HL-60 (cell line): ENCODE measurements at places on chromosomes 12 and 14.

- DNase-seq = no peak
Measured at GRCh38 chr12:82872088-82872487, 185.4 kb downstream of the TMTC2 start.

- no peak for DNase-seq
Measured at GRCh38 chr14:87797001-87797400, 196.0 kb downstream of the GALC start.

- DNase-seq = no peak
Measured at GRCh38 chr14:72864712-72865365, 29.1 kb downstream of the DPF3 start.

GRCh38 chr12:1544996-1545700, 49.2 kb downstream of the FBXL14 start:
- DNase-seq = no peak

GRCh38 chr12:31007636-31008175, 66.0 kb upstream of the DDX11 start:
- DNase-seq = no peak

- DNase-seq = no peak
Measured at GRCh38 chr14:92564344-92565039, 50.9 kb downstream of the RIN3 start.

- no peak for DNase-seq
Measured at GRCh38 chr14:89258728-89259273, 158.2 kb downstream of the FOXN3 start.

DNA sequence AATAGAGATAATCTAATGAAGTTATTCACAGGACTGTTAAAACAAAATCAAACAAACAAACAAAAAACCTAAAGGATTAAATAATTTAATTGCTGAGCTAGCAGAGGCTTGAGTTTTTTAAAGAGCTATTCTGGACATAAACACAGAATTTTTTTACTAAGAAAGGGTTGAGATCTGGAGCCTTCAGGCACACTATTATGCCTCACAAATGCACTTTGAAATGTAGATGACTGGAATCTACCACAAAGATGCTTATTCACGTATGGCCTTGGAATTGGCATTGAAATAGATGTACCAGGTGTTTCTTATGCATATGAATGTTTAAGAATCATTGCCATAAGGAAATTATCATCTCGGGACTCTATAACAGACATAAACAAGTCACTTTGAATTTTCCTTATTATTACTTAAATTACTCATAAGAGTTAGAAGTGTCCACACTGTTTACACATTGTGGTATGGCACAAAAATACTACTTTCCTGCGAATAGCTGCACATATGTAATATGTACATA, 21.6 kb downstream of the PUS7L start:
- no peak for DNase-seq

- DNase-seq = no peak
Measured at GRCh38 chr14:100713705-100714104, 13.0 kb upstream of the DLK1 start.

- DNase-seq = no peak
Measured at GRCh38 chr14:74566174-74567141, 45.6 kb downstream of the LTBP2 start.

GRCh38 chr12:28374556-28374955, 184.3 kb downstream of the CCDC91 start:
- DNase-seq = no peak

GRCh38 chr12:109126784-109127183, 10.4 kb downstream of the ACACB start:
- DNase-seq = no peak

DNA sequence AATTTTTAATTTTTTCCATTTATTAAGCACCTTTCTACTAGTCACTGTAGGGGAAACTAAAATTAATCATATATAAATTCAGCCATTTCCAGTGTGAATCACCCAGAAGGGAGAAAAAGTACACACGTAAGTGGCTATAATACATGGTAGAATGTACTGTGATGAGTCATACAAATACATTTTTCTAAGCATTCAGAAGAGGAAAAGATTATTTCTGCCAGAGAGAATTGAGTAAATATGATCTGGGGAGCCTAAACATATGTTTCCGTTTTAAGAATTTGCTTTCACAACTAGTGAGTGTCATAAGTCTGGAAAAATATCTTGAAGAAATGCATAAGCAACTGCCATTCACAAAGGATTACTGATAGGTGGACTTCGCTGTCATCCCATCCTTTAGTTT, 102.8 kb downstream of the TGFB3 start:
- DNase-seq = peak; percentile 52

GRCh38 chr14:60514378-60514740, 5.4 kb downstream of the SIX6 start:
- no peak for DNase-seq

GRCh38 chr14:95522556-95522955, 6.1 kb upstream of the SYNE3 start:
- peak; percentile 72 for DNase-seq

- no peak for DNase-seq
Measured at GRCh38 chr12:10075451-10075850, 23.3 kb downstream of the CLEC1A start.

DNA sequence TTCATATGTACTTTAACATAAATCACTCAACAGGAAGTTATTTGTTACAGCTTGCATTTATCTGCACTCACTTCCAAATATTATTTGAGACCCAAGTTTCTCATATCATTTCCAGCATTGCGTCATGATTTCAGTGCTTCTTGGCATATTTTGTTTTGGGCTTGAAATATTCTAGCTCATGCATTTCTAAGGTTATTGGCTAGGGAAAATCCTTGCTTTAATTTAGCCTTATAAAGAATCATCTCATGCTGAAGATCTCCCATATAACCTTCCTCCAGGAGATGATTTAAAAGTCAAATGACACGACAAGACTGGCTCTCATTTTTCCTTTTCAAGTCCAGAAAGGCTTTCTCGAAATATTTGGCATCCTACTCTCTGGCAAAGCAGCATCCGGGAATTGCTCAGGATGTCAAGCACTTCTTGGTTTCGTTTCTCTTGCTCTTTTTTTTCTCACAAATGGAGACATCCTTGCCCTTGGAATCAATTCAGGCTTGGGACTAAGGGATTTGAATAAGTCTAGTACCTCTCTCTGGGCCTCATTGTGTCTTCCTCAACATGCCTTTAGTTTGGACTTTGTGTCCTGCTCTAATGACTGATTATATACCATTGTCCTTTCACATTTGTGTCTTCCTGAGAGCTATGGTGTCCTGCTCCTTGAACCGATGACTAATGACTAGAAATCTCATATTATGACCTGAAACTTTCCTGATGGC, 295.0 kb downstream of the RMST start:
- DNase-seq = no peak

DNA sequence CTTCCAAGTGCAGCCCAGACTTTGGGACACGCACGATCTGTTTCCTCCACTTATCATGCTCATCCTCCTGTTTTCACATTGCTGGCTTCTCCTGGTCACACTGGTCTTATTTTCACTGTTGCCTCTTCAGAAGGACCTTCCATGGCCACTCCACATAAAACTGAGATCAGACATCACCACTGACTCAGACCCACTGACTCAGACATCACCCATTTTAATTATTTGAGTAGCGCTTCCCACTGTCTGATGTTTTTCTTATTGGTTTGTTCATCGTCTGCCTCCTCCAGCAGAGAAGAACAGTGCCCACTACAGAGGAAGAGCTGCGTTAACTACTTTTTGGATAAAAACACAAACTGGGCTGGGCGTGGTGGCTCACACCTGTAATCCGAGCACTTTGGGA, 270.5 kb upstream of the PWP1 start:
- no peak for DNase-seq

DNA sequence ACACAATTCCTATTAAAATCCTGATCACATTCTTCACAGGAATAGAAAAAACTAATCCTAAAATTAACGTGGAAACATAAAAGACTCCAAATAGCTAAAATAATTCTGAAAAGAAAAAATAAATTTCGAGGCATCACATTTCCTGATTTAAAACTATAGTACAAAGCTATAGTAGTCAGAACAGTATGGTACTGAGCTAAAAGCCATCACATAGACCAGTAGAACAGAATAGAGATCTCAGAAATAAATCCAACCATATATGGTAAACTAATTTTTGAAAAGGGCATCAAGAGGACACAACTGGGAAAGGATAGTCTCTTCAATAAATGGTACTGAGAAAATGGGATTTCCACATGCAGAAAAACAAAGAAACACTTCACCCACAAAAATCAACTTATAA, 125.2 kb upstream of the DAAM1 start:
- no peak for DNase-seq

GRCh38 chr12:118357257-118358007, 15.3 kb downstream of the TAOK3 start:
- DNase-seq = peak; percentile 64

GRCh38 chr12:94244165-94245133, 96.1 kb downstream of the PLXNC1 start:
- peak; percentile 97 for DNase-seq

DNA sequence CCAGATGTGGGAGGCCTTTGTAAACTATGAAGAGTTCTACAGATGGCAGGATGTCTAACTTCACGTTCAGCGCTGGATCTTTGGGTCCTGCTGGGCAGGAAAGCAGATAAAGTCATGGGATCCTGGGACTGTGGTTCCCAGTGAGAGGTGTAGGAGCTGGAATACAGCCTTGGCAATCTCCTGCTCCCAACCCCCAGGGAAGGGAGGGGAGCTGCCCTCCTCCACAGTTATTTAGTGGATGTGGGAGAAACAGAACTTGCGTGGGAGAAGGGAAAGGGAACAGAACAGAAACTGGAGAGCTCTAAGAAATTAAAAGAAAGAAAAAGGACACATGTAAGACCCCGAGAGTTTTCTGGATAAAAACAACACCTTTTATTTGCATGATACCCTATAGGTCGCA, 37.0 kb downstream of the NUAK1 start:
- DNase-seq = no peak

- no peak for DNase-seq
Measured at GRCh38 chr14:99649219-99649618, 4.3 kb downstream of the HHIPL1 start.

DNA sequence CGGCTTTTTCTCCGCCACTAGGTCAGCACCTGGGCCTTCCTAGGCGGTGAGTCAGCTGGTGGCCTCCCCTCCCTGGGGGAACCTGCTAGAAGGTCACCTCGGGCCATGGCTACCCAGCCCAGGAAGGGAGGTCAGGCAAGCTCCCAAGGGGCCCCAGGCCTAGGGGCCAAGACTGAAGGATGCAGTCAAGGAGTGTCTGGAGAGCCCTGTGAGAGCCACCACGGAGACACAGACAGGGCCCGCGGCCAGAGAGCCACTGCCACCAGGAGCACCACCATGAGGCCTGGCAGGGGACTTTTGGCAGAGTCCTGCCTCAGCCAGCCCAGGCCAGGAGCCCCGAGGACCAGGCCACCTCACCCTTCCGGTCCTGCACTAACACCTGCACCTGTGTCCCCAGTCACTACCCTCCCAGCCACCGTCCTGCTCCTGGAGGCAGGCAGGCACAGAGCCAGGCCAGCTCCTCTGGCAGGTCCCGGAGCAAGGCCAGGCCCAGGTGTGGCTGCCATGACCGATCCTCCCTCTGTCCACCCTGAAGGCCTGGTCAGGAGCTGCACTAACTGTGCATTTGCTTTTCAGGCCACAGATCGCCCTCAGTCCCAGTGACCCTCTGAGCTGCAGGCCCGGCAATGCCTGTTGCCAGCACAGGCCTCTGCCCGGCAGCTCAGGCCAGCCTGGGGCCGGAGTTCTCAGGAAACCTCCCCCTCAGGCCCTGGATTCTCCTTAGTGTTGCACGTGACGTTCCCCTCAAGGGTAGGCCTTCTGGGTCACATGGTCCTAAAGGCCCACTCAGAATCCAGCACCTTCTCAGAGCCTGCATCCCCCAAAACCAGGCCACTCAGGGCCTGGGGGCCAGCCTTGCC, 6.9 kb downstream of the PHETA1 start:
- no peak for DNase-seq

DNA sequence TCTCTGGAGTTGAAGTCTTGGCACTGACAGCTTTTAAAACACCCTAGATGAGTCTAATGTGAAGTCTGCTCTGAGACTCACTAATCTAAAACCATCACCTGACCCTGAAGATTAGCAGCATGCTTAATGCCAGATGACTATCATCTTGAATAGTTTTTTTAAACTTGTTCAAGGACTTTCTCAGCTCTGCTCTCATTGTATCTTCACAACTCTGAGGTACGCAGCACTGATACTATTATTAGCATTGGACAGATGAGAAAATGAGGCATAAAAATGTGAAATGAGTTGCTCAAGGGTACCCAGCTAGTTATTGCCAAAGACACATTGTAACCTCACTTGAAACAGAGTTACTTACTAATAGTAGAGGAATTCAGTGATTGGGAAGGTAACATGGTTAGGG, 4.8 kb downstream of the SLC38A1 start:
- DNase-seq = no peak

GRCh38 chr12:41514021-41514777, 326.1 kb downstream of the PDZRN4 start:
- DNase-seq = no peak

- DNase-seq = no peak
Measured at GRCh38 chr12:92640691-92641090, 62.1 kb upstream of the PLEKHG7 start.

DNA sequence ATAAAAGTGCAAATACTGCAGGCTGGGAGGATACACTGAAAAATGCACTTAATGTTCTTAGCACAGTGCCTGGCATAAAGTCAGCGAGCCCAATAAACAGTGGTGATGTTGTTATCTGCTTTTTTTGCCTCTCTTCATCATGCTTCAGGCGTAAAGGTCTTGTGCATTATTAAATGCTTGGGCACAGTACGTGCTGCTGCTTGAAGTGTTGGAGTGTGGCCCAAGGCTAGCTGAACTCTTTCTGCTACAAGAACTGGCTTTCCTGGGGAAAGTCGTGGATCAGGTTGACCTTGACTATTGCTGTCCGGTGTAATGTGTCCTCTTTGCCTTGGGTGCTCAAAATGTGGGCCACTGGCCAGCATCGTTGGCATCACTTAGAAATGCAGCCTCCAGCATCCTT, 43.0 kb downstream of the SMOC1 start:
- no peak for DNase-seq

DNA sequence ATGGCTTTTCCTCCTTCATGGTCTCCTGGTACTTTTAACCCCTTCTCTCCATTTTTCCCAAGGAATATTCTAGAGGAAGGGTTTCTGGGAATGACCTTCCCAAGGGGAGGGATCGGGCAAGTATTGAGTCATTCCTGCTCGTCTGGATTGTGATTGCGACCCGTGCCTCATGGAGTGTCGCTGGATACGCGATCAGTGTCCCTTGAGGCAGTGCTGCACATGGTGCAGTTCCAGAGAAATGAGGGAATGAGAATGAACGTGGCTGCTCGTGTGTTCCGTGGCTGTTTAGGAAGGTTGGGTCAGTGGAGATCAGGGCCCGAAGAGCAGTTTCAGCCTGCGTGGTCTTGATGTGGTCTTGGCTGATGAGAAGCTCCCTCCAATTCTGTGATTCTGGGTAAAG, 234.4 kb downstream of the CACNA1C start:
- no peak for DNase-seq

- DNase-seq = no peak
Measured at GRCh38 chr12:58529897-58530741, 390.2 kb downstream of the LRIG3 start.

DNA sequence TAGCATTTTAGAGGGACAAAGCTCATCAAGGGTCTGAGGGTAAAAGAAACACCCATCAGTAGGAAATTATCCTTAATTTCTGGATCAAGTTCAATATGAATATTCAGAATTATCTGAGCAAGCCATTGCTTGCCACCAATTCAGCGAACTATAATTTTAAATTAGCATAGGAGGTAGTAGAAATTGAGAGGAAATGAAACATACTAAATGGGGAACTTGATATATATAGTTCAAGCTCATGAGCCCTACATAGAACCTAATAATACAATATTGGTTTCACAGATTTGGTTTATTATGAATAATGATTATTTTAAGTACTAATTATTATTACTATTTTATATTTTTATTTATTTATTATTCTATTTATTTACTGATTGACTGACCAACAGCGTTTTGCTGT, 42.1 kb upstream of the GXYLT1 start:
- no peak for DNase-seq
